ENCODE measurements at places on chromosomes 7 and 10. TPM values are rescaled to one million over a fixed set of nuclear protein-coding genes. Genes with fewer than 3 reads are reported as not detected.

SLC26A4 gene
- total RNA-seq, result 0.21 TPM

COL17A1 gene
- 514 TPM for total RNA-seq

SCIN gene
- not detected for total RNA-seq

NEURL1 gene
- total RNA-seq, result not detected

NANOS1 gene
- 2.2 TPM for total RNA-seq

PPIF gene
- 76.5 TPM for total RNA-seq
